ENCODE measurements at places on chromosomes 11 and 22. TPM values are rescaled to one million over a fixed set of nuclear protein-coding genes. Genes with fewer than 3 reads are reported as not detected.

Gene PI4KA
- 32.9 TPM for total RNA-seq

Gene SULT4A1
- total RNA-seq = under 0.01 TPM

Gene BLID
- 7.9 TPM for total RNA-seq

Gene IL17REL
- total RNA-seq = under 0.01 TPM

Gene SLN
- not detected for total RNA-seq

Gene HBB
- total RNA-seq = not detected

Gene MS4A15
- not detected for total RNA-seq

Gene CCDC157
- total RNA-seq = 1.5 TPM

Gene NOX4
- total RNA-seq = 0.51 TPM

Gene PRDX5
- 319 TPM for total RNA-seq

Data from fibroblast of lung (primary cell).